Smooth muscle cell of trachea (primary cell): ENCODE measurements at places on chromosomes 7 and 10. TPM values are rescaled to one million over a fixed set of nuclear protein-coding genes. Genes with fewer than 3 reads are reported as not detected.

The FAM53B gene
- total RNA-seq = 13.1 and 33.4 TPM in 2 replicates

The FAM131B gene
- 3.9 and 13.2 TPM in 2 replicates for total RNA-seq

The HGF gene
- total RNA-seq = 80.7 and 218 TPM in 2 replicates

The HMX2 gene
- total RNA-seq = not detected in 2 replicates

The TLX1 gene
- total RNA-seq = not detected in 2 replicates

The NPVF gene
- not detected in 2 replicates for total RNA-seq

The DPP6 gene
- total RNA-seq = not detected in 2 replicates

The CCNJ gene
- total RNA-seq = 2.8 and 4.6 TPM in 2 replicates

The SORCS1 gene
- under 0.01 TPM in 1 of 2 replicates, not detected in the other for total RNA-seq

The TMEM270 gene
- 0.17 TPM in 1 of 2 replicates, not detected in the other for total RNA-seq
